Hepatocyte (in vitro differentiated cells): ENCODE measurements at places on chromosomes 13 and 19. TPM values are rescaled to one million over a fixed set of nuclear protein-coding genes. Genes with fewer than 3 reads are reported as not detected.

The MAMSTR gene
- polyA plus RNA-seq, result 5.2 and 7.5 TPM in 2 replicates

The S1PR5 gene
- 0.38 and 0.75 TPM in 2 replicates for polyA plus RNA-seq

The HPN gene
- polyA plus RNA-seq, result 206 and 241 TPM in 2 replicates

The ZSCAN1 gene
- 1.1 and 3.8 TPM in 2 replicates for polyA plus RNA-seq

The ANGPTL4 gene
- polyA plus RNA-seq, result 23.4 and 26.3 TPM in 2 replicates

The CNFN gene
- polyA plus RNA-seq, result 8.3 and 8.8 TPM in 2 replicates

The ZNF837 gene
- 5.4 and 9.7 TPM in 2 replicates for polyA plus RNA-seq

The ZNF626 gene
- polyA plus RNA-seq, result 12.7 and 14.2 TPM in 2 replicates

The KLF1 gene
- polyA plus RNA-seq, result not detected in 2 replicates

The LYPD5 gene
- 1.6 and 1.9 TPM in 2 replicates for polyA plus RNA-seq

The OLFM4 gene
- polyA plus RNA-seq, result 4.5 and 11.1 TPM in 2 replicates

The NMRK2 gene
- 0.95 TPM in 1 of 2 replicates, not detected in the other for polyA plus RNA-seq

The PSG6 gene
- polyA plus RNA-seq, result not detected in 2 replicates
